CD8-positive, alpha-beta memory T cell (primary cell): ENCODE measurements at places on chromosomes 16 and 17. TPM values are rescaled to one million over a fixed set of nuclear protein-coding genes. Genes with fewer than 3 reads are reported as not detected.

Gene TOX3
- not detected for total RNA-seq

Gene SPHK1
- total RNA-seq = 17.2 TPM

DNA sequence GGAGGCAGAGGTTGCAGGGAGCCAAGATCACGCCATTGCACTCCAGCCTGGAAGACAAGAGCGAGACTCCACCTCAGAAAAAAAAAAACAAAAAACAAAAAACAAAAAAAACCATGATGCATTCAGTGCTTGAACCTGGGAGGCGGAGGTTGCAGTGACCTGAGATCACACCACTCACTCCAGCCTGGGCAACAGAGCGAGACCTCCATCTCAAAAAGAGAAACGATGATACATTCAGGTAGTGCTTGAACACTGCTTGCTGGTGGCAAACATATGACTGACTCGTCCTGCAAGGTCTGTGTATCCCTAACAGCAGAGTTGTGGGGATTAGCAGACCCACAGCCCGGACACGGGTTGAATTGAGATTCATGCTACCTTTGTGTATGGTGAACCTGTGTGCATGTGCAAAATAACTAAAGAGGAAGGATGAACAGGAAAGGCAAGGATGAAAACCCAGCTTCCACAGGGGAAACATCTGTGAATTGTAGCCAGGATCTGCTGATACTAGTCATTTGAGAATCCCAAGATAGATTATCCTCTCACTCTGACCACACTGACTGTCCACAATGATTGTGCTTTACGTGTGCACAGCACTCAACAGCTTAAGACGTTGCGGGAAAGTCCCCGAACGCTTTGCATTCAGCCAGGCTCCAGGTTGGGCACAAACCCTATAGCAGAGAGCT lies 52.4 kb upstream of the MRPS23 start:
- H3K4me3 ChIP-seq = no peak overlapping the region
- H3K27ac ChIP-seq = no peak overlapping the region
- peaks cover 8% of the 10 kb centered on the region for H3K4me1 ChIP-seq
- DNase-seq = no peak

DNA sequence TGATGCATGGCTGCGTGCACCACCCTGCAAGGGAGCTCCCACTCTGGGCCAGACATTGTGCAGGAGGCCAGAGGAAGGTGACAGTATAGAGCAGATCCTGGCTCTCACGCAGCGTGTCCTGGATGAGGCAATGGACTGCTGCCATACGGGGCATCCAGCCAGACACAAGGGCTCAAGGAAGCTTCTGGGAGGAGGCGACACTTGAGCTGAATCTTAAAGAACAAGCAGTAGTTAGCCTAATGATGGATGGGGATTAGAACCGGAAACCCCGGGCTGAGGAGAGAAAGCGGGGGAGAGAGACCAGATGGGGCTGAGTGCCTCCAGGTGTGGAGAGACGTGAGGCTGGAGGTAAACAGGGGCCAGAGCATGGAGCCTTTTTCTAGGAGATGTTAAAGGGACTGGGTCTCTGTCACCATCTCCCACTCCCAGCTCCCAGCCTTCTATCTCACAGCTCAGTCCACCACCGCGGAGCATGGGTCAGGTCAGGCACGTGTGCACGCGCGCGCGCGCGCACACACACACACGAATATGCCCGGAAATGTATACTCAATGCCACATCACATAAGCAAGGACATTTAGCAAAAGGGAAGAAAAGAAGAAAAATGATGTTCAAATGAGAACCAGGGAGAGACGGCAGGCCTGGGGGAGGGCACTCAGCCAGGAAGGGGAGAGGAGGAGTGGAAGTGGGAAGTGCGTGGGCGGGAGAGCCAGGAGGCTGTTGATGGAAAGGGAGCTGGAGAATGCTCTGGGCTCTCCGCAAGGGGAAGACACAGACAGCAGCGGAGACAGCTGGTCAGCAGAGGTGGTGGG lies 46.3 kb downstream of the CCDC42 start:
- H3K4me3 ChIP-seq = no peak overlapping the region
- no peaks in the 10 kb centered on the region for H3K36me3 ChIP-seq
- peaks cover under 1% of the 10 kb centered on the region for H3K27me3 ChIP-seq
- DNase-seq = no peak
- H3K27ac ChIP-seq = no peak overlapping the region
- no peaks in the 10 kb centered on the region for H3K4me1 ChIP-seq

Gene ASPA
- not detected for total RNA-seq
